ENCODE measurements at places on chromosomes 2 and 18. TPM values are rescaled to one million over a fixed set of nuclear protein-coding genes. Genes with fewer than 3 reads are reported as not detected.

The IL37 gene
- not detected for total RNA-seq

The RBM45 gene
- total RNA-seq: 7.4 TPM

DNA sequence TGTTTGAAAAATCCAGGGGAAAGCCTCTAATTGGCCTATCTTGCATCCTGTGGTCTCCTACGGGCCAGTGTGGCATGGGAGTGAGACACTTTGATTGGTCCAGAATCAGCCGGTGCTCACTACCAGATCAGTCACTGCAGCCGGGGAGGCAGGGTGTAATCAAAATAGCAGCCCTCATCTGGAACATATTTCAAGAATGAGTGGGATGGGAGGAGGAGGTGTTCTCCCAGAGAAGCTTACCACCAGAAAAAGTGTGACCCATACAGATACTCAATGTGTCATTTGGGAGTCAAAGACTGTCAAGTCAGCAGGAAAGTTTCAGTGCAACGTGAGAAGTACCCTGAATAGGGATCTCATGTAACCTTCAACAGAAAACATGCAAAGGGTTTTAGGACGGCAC is 393.9 kb upstream of the SLC14A2 start:
- no peak for ATAC-seq

DNA sequence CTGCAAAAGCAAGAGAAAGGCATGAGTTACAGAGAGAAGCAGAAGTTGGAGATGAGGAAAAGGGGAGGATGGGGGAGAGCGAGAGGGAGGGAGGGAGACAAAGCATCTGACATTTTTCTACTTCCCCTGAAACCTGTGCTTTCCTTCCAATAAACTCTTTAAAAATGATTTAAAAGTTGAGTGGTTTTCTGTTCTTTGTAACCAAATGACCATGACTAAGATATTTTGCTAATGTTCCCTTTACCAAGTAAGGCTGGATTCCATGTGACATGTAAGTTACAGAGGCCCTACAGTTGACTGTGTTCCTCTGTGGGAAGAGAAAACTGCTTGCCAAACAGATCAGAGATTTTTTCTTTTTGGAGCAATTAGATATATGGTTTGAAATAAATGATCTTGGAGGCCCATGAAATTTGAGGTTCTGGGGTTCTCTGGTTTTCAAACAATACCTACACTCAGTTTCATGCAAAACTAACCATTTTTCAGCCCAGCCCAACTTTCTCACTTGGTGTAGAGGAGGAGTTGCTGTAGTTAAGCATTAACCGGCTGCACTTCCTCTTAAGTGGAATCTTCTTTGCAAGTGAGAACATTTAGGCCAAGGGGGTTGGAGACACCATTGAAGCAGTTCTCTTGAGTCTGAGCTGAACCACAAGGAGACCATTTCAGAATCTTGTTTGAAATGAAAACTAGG is 34.5 kb downstream of the INSIG2 start:
- ATAC-seq: no peak

GRCh38 chr2:217621391-217621801 is 381.4 kb downstream of the TNS1 start:
- no peak for ATAC-seq

- ATAC-seq: no peak
Observed at GRCh38 chr2:7019191-7019590, 102.0 kb downstream of the RNF144A start.

The HDLBP gene
- 320 TPM for total RNA-seq

DNA sequence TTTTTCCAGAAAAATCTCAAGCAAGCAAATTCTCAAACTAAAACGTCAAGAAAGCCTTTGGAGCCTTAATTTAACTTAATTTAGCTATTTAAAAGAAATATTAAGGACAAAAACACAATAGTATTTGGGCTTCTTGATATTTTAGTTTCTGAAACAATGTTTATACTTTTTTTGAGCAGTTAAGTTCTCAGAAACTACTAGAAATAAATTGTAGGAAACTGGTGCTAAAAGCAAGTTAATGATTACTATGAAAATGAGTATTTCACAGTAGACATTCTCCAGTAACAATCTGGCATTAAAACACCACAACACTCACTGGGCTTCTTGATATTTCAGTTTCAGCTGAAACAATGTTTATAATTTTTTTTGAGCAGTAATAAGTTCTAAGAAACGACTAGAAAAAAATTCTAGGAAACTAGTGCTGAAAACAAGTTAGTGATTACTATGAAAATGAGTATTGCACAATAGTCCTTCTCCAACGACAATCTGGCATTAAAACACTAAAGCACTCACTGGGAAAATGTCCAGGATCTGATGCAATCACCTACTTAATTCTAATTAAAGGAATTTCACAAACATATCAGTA is 45.1 kb downstream of the TRAK2 start:
- no peak for ATAC-seq

DNA sequence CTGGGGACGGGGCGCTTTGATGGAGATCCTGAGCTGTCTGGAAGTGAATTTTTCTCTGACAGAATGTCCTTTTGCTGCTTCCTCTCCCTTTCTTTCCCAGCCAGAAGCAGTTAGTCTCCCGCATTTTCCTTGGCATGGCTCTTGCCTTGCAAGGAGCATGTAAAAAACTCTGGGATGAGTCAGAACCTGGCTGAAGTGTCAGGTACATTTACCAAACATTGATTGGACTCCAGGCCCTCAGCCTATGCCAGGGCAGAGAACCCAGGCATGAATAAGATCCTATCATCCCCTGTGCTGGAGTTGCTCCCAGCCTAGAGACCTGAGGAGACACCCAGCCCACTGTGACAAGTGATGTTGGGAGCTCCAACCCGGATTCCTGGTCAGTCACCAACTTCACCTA is 21.6 kb downstream of the STON1 start:
- ATAC-seq: peak; percentile 68

The CCDC102B gene
- 1.2 TPM for total RNA-seq

The SERPINB3 gene
- 879 TPM for total RNA-seq

GRCh38 chr18:11676867-11677266 is 12.2 kb upstream of the GNAL start:
- ATAC-seq: no peak

DNA sequence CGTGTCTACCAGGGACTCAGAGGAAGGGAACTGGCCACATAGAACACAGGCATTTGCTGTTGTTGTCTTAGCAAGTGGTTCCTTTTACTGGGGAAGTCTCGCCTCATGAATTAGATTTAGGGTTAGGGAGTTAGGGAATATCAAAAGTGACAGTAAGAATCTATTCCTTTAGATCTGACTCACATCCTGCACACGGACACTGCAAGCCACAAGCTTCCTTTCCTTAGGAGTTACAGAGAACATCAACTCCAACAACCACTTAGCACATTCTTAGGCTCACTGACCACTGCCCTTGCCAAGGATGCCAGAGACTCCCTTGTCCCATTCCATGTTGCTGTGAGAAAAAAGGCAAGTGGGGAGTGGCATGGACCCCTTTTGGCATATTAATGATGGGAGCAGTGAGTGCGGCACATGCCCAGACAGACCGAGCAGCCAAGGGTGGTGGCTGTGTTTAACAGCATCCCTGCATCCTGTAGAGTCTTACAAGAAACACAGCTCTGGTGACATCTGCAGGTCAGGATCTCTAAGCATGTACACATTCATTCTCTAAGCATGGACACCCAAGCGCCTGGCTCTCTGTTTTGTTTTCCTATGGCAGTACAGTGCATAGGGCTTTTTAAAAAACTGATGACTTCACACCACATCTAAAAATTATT is 745.6 kb upstream of the RAB6C start:
- ATAC-seq: peak; percentile 65

DNA sequence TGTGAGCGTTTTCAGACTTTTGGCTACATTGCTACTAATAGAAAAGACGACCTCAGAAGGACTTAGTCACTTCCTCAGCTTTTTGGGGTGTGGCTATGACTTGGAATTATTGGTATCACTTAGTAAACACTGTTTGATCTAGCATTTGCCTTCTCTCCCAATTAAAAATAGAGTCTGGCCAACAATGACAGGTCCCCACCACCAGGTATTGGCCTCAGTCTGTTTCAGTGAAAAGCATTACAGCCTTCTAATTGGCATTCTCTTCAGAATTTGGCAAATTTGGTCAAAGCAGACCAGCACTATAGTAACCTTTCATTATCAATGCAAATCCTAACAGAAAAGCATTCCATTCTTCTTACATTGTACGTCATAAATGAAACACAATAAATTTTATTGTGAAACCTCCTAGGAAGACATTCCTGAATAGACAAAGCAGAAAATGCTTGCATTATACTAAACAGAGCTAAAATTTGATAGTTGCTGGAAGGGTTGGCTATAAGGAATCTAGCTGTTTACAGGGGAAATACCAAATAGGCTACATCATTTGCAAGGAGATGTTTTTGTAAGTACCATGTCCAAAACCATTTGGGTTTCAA is 613.9 kb downstream of the IRS1 start:
- ATAC-seq: no peak

The CCDC68 gene
- 1.5 TPM for total RNA-seq

DNA sequence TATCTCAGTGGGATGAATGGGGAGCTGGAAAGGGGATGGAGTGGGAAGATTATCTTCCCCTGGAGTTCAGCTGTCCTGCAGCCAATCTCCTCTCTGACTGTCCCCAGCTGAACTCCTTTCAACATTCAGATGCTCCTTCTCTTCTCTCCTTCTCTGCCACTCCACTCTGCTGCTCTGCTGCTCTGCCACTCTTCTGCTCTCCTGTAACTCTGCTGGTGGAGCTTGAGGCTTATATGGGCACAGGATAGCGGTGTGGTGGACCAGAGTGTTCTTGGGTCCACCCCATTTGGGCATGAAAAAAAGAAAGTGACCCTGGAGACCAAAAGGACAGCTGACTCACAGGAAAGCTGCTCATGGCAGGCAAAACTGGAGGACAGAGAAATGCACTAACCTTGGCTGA is 26.6 kb downstream of the FAHD2B start:
- peak; percentile 52 for ATAC-seq

Data from esophagus mucosa (tissue), 1 donor.